CD4-positive, alpha-beta T cell treated with Interleukin-2 at 100 ng/mL for 4 hours (primary cell): ENCODE measurements at places on chromosomes 11 and 22.

DNA sequence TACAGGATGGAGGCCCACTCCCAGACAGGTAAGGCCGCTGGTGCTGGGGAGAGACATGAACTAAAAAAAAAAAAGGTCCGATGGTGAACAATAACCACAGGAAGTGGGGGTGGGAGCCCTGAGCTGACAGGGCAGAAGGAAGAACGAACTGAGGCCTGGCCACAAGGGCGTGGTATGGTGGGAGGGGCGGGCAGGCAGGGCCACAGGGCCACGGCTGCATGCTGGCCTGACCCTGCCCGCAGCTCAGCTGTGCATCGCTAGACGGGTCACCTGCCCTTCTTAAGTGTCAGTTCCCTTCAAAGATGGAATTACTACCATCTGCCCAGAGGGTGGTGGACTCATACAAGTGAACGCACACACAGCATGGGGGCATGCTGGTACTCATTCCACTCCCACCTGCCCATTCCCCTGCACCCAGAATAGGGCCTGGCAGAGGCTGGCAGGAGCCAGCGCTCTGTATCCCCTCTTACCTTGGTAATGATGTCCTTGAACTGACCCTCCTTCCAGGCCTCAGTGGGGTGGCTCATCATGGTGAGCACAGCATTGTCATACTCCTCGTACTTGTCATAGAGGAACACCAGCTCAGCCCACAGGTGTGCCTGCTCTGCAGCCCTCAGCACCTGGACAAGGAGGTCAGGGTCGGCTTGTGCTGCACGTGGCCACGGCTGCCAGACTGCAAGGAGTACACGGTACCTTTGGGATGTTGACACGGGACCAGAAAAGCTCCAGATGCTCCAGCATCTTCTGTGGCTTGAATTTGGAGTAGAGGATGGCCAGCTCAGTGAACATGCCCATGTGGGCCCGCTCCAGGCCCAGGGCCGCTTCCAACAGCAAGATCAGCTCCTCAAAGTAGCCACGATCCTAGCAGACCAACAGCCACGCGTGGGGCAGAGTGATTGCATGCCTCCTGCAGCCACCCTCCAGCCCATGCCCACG is 17.5 kb upstream of the SLC25A1 start:
- no peak for DNase-seq

- DNase-seq, result no peak
Measured at GRCh38 chr11:67498544-67498972, 6.6 kb downstream of the PITPNM1 start.

- DNase-seq, result no peak
Measured at GRCh38 chr11:95736809-95737208, 52.8 kb downstream of the FAM76B start.

- DNase-seq, result no peak
Measured at GRCh38 chr11:26830757-26831156, 108.9 kb upstream of the SLC5A12 start.

DNA sequence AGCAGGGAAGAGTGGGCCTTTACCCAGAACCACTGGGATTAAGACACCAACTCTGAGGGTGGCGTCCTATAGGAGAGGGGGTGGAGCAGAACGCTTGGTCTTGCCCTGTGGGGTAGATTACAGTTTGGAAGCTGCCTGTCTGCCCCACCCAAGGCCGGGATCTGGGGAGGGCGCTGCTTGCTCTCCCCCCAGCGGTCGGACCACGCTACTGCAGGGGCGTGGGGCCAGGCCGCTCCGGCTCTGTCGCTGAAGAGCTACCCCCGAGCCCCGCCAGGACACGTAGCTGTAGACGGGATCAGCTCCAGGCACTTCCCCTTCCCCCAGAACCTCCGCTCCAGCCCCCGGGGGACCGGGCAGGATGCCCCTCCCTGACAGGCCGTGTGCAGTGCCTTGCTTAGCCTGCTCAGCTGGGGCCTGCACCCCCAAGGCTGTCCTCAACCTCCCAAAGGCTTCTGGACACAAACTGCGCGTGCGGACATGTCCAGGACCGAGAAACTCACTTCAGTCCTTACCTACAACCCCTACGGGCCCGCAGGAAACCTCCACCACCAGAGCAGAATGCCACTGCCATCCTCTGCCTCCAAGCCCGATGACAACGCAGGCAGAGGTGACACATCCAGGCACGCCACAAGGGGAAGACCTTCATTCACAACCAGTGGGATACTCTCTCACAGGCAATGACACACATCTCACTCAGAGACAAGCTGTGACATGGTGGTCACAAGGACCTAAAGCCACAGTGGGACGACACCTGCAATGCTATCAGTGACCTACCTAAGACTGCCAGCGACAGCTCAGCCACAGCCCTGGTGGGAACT is 3.6 kb downstream of the AHNAK start:
- DNase-seq, result peak; percentile 83

- no peak for DNase-seq
Measured at GRCh38 chr11:44575288-44575672, 9.8 kb downstream of the CD82 start.
